ENCODE measurements at places on chromosomes 13 and 19.

DNA sequence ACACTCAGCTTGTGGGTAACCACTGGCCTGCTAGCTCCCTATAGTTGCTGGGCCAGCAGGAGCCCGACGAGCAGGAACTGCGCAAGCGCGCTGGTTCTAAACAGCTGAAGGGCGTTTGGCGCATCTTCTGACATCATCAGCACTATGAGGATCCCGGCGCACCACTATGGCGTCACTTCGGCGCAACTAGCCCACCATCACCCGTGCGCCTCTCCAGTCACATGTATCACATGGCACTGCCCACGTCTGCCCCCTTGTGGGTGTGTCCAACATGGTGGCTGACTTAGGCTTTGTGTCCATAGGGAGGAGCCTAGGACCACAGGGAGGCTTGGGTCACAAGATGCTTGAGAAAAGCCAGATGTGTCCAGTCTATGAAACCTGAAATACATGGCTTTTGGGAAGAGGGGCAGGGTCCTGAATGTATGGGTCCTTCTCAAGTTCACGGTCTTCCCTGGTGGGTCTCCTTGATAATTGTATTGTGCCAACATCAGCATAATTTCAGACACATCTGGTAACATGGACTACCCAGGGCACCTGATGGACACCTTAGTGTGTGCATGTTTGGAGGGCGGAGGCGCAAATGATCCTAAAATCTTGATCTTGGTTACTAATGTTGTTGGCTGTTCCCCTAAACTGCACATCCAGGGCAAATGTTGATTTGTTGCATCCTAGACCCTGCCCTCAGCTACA is 18.0 kb downstream of the KLK4 start:
- DNase-seq: peak; percentile 3

DNA sequence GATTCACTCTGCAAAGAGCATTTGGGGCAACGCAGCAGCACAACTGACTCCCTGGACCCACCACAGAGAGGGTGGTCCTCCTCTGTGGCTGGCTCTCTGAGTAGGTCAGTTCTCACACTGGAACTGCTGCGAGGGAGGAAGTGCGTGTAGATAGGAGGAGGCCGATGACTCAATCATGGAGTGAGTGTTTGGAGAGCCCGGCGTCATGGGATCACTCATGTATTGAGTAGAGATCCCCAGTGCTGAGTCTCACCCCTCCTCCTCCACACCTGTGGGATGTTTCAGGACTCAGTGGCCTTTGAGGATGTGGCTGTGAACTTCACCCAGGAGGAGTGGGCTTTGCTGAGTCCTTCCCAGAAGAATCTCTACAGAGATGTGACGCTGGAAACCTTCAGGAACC is 8.9 kb downstream of the ZNF101 start:
- no peak for DNase-seq

GRCh38 chr19:32537580-32537979 is 43.4 kb upstream of the PDCD5 start:
- DNase-seq: no peak

DNA sequence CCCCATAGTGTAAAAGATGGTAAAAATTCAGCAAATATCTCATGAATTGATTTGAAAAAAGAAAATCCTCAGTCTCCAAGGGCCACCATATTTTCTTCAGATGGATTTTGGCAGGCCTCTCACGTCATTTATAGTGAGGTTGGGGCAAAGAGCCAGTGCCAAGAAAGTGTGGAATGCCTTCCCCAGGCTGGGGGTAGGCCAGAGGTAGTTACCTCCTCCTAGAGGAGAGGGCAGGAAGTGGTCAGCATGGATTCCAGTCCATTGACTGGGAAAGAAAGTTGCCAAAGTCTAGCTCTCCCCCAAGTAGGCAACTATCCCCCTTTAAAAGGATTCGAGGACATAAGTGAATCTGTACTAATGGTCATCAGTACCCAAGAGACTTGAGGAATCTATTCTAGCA is 68.4 kb upstream of the KCTD4 start:
- DNase-seq: no peak

DNA sequence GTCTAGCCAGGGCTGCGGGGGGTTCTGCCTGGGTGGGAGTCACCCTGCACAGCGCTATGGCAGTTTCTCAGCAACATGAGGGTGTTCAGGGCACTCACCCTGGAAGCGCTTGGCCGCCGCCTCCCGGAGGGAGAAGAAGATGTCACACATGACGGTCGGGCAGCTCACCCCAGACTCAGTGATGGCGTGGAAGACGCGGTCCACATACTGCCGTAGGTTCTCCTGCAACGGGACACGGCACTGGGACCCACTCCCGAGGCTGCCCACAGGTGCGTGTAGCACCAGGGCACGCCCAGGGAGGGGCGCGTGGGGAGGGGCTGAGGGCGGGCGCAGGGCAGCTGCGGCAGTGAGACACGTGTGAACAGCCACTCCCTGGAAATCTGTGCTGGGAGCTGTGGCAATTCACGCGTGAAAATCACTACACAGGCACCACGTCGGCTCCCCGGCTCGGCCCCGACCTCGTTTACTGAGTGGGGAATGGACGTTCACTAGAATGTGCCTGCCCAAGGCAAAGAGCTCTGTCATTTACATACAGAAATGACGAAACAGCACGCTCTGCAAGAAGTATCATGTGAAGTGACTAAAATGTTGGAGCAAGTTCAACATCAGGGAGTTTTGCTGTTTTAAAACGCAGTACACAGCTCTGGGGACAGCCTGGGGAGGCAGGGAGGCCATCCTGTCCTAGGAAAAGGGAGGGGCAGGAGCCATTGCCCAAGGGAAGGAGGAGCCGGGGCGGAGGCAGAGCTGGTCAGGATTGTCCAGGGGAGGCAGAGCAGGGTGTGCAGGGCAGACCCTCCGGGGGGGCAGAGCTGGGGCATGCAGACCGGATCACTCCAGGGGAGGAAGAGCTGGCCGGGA is 41.5 kb upstream of the C13orf46 start:
- no peak for DNase-seq

DNA sequence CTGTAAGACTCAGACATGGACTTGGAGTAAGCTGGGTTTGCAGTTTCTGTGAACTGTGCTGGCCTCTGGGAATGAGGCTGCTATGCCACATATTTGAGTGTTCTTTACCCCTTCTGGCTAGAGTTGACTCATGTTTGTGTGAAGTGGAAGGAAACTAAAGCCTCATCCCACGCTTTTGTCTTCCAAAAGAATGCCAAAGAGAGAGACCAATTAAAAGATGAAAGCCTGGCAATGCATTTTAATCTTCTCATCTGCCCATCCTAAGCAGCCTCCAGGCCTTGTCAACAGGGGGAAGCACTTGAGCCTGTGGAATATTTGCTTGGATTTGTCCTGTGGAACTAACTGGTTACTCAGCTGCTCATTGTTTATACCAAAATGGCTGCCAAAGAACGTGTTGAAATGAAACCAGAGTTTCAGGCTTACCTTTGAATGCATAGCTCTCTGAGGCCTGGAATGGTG is 49.1 kb downstream of the LMO7 start:
- DNase-seq: peak; percentile 68

GRCh38 chr19:18541258-18541991 is 1.9 kb downstream of the FKBP8 start:
- DNase-seq: no peak

- DNase-seq: no peak
These were observed 64.8 kb downstream of the DCT start for GRCh38 chr13:94414708-94415107.

GRCh38 chr13:60679928-60680694 is 283.1 kb downstream of the TDRD3 start:
- DNase-seq: no peak

DNA sequence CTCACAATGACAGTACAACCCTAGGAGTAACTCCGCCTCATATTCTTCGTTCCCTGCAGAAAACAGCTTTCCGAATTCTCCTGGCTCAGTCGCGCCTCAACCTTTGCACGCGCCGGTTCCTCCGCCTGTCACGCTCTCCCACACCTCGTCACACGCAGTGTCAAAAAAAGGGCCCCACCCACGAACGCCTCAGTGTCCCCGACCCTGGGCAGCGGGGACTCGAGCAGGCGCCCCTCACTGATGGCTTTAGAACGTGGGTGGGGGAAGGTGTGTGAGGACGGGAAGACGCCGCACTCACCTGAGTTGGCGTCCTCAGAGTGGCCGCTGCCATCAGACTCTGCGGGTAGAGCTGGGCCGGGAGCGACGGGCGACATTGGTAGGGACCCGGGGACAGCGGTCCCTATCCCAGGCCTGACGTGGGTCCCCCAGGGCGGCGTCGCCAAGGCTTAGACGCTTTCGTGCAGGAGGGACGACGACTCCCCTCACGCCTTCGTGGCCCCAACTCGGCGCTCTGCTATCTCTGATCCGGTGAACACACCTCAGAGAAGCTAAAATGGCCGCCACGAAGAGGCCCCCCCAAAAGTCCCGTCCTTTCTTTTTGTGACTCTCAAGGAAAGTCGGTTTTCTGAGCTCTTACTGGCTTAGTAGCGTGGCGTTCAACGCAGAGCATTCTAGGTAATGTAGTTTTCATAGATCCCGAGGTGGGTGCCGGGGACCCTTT is at the start of gene ZNF154:
ZNF154 (minus strand) TSS at position 564 of the 721 bp plus-strand sequence; CDS start at position 331, 233 bp downstream.
- no peak for DNase-seq

DNA sequence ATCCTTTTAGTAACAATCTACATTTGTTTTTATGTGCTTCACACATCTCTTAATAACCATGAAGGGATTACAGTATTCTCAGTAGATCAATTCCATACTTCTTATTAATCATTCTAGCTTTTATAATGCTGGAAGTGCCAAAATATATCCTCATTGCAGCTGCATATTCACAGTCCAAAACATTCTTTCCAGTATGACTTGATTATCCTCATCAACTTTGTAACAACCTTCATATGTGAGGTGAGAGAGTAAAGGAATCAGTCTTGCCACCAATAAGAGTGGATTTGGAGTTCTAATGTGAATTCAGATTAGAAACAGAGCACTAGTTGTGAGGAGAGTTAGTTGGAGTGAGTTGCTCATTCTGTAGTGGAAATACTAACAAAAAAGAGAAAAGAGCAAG is 208.0 kb upstream of the SPRY2 start:
- DNase-seq: no peak

DNA sequence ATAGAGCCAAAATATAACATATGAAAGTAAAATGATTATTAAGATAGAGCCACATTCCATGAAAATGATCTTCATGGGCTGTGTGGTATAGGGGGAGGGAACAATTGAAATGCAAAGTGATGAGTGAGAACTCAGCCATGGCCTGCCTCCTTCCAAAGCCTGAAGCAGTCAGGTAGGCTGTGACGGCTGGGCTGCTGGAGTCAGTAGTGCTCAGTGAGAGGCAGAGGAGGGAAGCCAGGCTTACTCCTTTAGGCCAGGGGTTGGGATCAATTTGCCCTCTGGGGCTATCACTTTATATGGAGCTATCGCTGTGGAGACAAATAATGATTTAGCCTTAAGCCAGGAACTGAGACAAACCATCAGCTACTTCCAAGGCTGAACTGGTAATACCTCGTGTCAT is 654.9 kb downstream of the FGF9 start:
- DNase-seq: no peak

GRCh38 chr13:23473221-23473620 is 39.7 kb upstream of the SACS start:
- no peak for DNase-seq

GRCh38 chr13:99929866-99930265 is 41.7 kb downstream of the ZIC5 start:
- DNase-seq: no peak

GRCh38 chr13:50326811-50327210 is 311.6 kb downstream of the KCNRG start:
- no peak for DNase-seq

DNA sequence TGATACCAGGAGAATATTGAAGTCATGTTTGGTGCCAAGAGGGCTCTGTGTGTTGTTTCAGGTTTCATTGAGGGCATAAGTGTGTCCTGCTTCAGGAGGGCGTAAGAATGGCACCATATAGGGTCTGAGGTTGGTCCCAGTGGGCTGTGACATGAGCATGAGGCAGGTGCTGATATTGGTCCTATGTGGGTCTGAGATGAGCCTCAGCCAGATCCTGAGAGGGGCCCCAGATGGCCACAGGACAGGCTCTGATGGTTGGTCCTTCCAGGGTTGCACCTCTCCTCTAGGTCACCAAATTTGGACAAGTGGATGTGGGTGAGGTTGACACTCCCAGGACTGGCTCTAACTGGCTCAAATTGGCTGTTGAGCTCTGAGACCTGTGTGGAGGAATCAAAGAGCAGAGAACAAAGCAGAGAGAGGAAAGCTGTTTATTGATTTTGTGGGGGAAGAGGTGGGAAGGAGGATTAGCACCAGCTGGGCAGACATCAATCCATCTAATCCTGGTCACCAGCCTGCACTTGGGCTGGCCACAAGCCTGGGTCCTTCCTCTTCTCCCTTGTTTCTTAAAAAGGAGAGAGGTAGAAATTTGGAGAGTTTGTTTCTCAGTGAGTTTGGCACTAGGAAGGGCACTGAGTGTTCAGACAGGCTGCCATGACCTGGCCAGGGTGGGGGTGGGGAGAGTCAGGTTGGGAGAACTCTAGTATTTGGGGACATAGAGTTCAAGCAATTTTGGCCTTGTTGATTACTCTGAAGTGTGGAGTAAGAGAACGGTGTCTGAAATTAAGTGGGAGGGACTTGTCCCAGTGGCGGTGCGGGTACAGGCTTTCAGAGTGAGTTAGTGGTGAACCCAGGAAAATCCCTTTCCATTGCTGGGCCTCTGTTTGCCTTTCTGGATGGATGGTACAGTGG is 38.7 kb downstream of the CYP2B6 start:
- no peak for DNase-seq

DNA sequence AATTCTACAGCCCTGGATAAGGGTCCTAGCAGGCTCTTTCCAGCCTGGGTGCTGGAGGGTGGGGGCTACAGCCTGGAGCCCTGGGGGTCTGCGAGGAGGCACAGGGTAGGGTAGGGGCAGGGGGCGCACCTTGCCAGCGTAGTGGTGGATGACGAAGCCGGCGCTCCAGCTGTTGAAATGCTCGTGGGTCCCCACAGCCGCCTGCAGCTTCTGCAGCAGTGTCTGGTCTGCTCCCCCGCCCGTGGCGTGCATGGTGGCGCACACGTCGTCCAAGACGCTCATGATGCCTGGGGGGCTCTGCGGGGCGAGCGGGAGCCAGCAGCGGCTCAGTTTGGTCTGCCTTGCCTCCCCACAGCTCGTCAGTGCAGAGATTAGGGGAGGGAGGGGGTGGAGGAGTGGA is 30.2 kb upstream of the ZNF414 start:
- no peak for DNase-seq

GRCh38 chr13:54029226-54029625 is 1000.6 kb downstream of the OLFM4 start:
- DNase-seq: no peak

DNA sequence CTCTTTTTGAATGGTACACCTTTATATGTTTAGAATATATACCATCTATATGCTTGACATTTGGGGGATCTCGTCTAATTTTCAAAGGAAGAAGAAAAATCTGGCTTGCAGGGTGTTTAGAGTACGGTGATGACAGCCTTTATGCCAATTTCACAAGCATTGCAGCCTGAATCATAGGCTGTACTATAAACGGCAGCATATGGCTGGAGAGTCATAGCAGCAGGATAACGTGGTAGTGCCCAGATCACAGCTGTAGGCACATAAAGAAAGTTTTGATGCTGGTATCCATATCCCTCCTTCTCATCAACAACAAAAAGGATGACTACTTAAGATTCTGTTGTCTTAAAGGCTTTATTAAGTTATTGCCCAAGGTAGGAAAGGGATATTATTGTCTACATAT is 253.0 kb downstream of the PCDH9 start:
- no peak for DNase-seq

GRCh38 chr19:31960474-31960873 is 384.9 kb upstream of the ZNF507 start:
- no peak for DNase-seq
